Activated T-helper 17 cell treated with anti-CD3 and anti-CD28 coated beads, Interleukin-2, amount 50 U/mL, for 72 hours (primary cell): ENCODE measurements at places on chromosomes 11 and 22.

- ATAC-seq, result no peak
Observed at GRCh38 chr11:65218446-65218845, 36.7 kb downstream of the CAPN1 start.

GRCh38 chr11:65132988-65133700 lies 1.2 kb downstream of the SYVN1 start:
- ATAC-seq, result no peak

GRCh38 chr11:20451568-20451967 lies 64.1 kb downstream of the PRMT3 start:
- no peak for ATAC-seq

GRCh38 chr11:57638005-57638781 lies 11.5 kb downstream of the YPEL4 start:
- ATAC-seq, result peak; percentile 57

DNA sequence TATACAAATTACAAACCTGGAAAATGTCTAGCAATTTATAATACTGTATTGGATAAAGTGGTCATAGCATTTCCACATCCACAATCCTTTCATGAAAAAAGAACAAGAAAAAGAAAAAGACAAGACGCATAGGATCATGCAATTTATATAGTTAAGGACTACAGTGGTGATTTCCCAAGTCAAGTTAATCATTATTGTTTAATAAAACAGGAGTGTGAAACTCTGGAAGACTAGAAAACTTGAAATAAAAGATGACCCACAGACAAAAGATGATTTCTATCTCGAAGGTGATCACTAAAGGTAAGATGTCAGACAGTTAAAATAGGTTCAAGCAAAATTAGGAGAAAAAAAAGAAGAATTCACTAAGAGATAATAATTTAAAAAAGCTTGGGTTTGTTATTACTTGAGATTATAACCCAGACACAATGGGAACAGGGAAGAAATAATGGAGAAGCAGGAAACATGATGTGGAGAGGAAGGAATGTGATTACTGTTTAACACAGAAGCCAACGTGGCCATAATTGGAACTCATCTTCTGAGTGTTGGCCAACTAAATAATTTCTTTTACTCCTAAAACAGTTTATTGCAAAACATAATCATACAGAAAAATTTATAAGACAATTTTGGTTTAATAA lies 441.2 kb upstream of the ANO3 start:
- ATAC-seq, result no peak

DNA sequence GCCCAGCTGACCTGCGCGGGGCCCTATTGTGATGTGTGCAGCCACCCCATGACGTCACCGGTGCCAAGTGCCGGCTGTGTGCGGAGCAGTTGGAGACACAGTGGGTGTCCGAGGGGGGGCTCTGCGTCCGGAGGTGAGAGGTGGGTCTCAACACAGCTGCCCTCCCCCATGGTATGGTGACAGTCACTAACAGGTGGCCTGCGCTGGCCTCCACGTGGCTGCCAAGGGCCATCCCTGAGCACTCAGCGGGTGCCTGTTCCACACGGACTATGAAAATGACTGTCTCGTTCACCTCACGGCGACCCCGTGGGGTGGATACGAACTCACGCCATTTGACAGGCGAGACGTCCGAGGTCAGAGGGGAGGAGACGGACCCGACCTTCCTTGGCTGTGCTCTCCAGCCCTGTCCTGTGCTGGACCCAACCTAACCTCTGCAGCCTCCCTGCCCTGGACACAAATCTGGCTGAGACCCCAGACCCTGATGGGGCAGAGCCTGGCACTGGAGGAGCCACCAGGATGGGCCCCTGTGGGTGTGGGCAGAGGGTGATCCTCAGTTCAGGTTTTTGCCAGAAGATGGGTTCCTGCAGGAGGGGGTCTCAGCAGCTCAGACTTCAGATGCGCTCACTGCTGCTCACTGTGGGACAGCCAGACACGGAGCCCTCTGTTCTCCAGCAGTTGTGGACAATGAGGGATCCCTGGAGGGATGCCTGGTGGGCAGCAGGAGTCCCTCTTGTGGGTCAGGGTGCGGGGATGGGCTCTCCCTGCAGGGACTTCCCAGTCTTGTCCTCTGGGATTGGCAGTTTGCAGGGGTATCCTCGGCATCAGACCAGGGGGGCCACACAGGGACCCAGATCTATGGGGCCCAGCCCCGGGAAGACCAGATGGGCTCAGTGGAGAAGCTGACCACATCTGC lies 6.3 kb downstream of the HRAS start:
- ATAC-seq, result no peak

DNA sequence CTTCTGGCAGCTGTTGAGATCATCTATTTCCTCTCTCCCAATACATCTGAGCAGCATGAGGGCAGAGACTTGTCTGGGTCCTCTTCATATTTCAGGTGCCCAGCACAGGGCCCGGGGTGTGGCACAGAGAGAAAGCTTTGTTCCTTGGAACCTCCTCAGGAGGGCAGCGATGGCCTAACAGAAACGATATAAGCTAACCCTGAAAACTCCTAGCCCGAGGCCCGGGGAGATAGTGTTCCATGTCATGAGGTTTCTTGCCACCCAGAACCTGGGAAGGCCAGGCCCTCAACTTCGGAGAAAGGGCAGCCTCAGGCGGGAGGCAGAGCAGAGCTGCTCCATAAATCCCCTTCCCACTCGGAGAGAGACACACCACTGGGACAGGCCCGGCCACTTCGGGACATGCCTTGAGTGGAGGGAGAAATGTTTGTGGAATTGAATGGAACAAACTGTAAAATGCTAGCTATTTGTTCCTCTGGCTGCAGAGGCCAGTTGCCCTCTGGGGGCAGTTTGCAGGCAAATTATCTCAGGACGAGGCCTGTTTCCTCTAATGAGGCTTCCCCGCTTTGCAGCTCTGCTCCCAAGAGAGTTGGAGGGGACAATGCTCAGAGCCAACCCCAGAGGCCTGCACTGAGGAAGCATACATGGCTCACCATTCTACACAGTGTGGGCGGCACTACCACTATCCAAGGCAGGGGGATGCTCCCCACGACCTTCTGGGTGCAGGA lies 11.6 kb downstream of the ARRB1 start:
- peak; percentile 28 for ATAC-seq
